Kasumi-1 (cell line): ENCODE measurements at places on chromosomes 7 and 10.

DNA sequence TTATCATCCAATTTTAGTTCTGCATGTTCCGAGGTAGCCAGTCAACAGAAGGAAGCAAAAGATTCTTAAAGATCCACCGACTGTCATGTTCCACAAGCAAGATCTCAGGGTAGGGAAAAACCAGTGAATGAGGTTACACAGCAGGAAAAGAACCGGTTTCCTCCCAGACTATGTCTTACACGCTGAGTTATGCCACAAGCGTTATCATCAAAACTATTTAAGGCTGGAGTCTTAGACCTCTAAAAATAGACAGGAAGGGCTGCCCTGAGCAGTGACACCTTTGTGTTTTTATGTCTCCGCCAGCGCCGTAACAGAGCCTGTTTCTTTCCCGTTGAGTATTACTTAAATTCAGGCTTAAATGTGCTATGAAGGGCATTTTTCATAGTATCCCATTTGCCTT, 48.3 kb downstream of the PROSER2 start:
- DNase-seq: peak; percentile 87

GRCh38 chr7:19816128-19816527, 42.7 kb upstream of the TMEM196 start:
- DNase-seq: no peak

DNA sequence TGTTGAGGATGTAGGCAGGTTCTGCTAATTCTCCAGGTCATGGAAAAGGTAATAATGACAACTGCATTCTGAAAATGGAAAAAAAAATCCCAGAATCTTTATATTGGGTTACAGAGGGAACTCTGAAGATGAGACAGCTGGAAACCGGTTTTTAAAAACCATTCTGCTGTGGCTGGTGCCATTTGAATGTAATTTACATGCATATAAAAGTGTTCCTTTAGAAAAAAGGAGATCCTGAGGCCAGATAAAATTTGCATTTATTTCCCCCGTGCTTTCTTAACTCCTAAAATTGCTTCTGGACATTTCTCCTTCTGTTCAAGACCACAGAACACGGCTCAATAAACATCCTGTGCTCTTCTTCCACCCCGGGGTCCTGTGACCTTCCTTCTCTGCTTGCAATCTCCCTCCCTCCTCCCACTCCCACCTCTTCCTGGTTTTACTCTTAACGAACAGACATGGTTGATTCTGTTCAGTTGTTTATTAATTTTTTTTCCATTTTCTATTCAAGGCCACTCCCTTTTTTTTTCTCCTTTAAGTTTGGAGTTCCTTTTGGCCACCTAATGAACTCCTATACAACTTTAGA, 41.6 kb downstream of the SH2D4B start:
- DNase-seq: no peak

DNA sequence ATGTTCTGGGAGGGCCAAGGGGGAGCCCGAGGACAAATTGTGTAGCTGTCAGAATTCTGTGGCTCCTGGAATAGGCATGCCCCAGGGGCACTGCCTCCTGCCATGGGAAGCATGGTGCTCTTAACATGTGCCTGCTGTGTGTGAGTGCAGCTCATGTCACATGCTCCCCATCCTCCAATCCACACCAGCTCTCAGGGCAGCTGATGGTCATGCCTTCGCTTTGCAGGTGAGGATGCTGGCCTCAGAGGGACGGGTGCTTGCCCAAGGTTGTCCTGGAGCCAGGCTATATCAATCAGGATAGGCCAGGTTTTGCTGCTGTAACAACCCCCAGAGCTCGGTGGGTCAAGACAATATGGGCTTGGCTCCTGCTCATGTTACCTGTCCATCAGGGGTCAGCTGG, 303.4 kb downstream of the RPS24 start:
- DNase-seq: no peak

GRCh38 chr10:73911553-73912004, 647 bp downstream of the PLAU start:
- no peak for DNase-seq

DNA sequence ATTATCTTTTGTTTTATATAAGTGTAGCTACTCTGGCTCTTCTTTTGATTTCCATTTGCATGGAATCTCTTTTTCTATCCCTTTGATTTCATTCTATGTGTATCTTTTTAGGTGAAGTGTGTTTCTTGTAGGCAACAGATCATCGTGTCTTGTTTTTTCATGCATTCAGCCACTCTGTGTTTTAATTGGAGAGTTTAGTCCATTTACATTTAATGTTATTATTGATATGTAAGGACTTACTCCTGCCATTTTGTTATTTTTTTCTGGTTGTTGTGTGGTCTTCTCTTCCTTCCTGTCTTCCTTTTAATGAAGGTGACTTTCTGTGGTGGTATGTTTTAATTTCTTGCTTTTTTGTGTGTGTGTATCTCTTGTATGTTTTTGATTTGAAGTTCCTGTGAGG, 81.6 kb downstream of the BBS9 start:
- DNase-seq: no peak

DNA sequence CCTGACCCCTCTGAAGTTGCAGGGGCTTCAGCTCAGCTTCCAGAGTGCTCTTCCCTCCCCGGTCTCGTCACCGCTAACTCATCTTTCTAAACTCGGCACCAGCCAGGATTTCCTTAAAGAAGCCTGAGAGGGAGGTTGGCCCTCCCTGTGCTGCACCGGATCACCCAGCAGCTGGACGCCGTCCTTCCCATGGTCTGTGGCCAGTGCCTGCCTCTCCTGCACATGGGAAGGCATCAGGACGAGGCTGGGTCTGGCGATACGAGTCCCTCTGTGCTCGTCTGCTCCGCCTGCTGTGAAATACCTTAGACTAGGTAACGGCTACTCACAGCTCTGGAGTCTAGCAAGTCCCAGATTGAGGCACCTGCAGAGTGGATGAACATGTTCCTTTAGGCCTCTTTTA, 179.1 kb downstream of the ZMYND11 start:
- DNase-seq: no peak

- DNase-seq: no peak
Measured at GRCh38 chr10:22317076-22317370, 835 bp downstream of the COMMD3 start.

- DNase-seq: no peak
Measured at GRCh38 chr10:25824050-25824449, 110.0 kb upstream of the MYO3A start.

DNA sequence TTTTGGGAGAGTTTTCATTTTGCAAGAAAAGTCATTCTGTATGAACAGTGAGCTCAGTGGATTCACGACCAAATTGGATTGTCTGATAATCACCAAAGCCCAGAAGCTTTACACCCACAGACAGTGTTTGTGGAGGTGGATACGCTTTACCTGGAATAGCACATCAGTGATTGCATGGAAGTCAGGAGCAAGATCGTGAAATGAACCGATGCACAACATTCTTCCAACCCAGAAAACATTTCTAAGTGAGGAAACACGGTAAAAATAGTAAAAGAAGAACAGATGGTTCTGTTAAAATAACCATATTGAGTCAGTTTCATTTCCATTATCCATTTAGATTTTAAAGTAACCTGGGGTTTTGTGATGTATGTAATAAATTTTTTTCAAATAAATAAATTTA, 478.2 kb upstream of the PFKP start:
- no peak for DNase-seq

DNA sequence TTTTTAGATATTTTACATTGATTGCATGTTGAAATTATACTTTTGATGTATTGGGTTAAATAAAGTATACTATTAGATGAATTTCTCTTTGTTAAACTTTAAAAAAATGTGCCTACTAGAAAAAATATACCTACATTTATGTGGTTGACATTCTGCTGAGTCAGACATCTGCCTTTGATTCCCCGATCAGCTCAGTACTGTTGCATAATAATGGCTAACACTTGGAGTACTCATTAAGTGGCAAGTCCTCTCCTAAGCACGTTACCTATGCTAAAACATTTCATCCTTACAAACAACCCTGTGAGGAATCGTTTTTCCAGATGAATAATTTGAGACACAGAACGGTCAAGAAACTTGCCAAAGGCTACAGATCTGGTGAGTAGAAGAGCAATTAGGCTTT, 14.0 kb upstream of the SEM1 start:
- no peak for DNase-seq

- DNase-seq: peak; percentile 19
Measured at GRCh38 chr10:79295563-79295962, 51.7 kb upstream of the PPIF start.

DNA sequence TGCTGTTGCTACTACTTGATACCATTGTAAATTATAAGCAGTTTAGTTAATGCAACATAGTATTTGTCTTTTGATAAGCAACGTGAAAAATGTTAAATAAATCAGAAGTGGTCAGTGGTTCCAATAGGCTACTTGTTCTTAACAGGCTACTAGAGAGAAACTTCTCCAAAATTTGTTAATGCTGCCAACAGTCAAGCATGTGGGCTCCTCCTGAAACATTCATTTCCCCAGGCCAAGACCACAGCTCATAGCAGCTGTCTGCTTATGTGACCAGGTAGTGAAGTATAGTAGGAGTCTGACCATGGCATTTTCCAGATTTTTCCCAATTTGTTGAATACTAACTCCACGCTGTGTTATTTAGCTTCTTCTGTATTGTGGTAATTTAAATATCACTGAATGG, 81.0 kb downstream of the CYP51A1 start:
- DNase-seq: no peak

DNA sequence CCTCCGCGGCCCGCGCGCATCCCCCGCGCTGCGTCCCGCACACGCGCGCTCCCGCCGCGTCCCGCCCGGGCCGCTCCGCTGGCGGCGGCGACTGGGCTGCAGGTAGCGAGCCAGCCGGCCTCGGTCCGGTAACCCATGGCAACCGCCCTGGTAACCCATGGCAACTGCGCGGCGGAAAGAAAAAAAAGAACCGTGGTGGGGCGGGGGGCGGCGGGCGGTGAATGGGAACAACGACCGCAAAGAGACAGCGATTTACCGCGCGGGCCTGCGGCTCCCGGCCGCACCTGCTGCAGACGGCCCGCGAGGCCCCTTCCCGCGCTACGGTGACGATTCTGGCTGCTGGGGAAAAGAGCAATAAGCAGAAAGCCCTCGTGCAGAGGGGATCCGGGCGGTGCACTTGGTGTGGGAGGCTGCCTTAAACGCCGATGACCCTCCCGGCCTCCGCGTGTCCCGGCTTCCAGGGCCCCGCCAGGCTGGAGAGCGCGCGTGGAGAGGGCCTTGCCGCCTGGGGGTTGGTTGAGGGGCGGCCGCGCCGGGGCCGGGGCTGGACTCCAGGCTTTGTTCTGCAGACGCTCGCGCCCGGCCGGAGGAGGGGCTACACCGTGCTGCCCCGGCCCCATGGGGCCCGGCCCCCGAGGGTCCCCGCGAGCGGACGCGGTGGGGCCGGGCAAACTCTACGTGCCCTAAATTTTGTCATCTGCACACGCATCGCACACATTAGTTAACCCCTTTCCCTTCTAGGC, 84.7 kb downstream of the SNX10 start:
- peak; percentile 47 for DNase-seq

DNA sequence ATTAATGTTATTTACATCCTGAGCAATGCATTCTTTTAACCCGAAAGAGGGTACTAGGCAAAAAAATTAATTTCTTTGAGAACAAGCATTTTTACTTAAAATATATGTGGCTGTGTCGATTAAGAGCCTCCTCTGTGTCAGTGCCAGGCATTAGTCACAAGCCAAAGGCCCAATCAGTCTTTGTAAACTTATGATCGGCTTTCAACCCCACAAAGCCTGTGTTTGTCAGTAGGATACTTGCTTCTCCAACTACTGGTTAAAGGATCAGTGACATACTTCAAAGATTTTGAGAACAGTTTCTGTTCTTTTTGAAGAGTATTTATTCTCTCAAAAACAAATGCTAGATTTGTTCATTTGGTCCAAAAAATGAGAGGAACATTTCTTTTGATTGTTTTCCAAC, 159.3 kb downstream of the NRCAM start:
- DNase-seq: no peak

DNA sequence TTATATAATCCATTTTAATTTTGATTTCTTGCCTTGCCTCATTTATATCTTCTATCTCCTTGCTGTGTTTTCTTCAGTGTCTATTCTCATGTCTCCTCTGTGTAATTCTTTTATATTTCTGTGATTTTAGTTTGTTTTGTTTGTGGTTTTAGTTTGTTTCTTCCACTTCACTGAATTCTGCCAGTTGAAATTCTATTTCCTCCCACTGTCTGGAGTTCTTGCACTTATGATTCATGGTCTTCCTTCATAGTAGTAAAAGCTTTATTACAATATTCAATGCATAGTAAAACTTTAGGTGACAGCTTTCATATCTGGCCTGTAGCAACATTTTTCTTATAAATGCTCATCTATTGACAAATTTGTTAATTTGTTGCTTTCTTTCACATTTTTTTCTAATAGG, 113.3 kb downstream of the MAGI2 start:
- no peak for DNase-seq

GRCh38 chr7:43484678-43485395, 98.1 kb upstream of the STK17A start:
- DNase-seq: no peak

DNA sequence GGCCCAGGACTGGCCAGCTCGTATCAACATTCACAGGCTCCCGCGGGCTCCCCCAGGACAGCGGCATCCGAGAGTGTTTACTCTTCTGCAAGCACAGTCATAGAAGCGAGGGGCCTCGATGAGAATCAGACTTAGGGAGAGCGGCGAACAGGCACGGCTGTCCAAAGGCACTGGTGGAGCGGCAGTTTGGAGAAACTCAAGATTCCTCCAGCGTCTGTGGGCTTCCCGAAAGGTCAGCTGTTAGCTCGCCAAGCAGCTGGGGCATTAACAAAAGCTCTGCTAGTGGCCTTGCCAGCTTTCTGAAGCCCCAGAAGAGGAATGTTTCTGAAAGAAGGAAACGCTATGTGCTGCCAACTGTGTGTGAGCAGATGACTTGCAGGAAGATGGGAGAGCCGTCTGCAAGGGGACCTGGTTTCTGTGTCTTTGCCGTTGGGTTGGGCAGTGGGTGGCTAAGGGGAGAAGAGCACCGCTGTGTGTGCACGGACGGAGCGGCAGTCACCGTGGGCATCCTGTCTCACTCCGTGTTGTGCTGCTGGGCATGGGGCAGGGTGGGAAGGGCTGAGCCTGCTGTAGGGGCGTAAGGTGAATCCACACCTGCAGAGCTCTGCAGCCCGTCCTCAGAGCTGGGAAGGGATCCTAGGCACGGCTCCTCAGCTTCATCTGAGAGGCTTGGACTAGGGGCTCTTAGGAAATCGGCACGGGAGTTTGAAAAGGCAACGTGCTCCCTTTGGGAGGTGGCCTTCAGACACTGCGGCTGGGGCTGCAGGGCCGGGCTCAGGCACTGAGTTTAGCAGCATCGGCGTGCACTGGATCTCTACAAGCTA, 42.1 kb downstream of the AMZ1 start:
- DNase-seq: no peak

DNA sequence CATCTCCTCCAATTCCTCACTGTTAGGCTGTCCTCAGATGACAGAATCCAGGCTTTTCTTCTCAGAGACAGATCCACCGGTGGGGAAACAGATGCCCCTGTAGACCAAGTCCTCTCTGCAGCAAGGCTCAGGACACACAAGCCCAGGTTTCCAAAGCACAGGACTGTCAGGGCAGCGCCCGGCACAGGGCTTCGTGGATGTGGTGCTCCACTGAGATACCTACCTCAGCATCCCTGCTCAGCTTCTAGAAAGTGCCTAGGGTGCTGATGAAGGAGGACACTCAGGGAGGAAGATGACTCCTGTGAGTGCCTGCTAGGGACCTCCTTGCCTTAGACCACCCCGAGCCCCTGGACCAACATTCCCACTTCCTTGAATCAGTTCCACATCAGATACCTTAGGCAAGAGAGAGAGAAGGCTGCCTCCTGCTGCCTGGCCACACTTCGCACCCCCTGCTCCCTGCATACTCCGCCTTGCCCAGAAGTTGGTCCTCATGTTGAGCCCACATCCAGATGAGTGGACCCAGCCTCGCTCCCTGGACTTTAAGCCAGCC, 8.9 kb upstream of the RBP3 start:
- DNase-seq: no peak

GRCh38 chr10:20993389-20993788, 96.3 kb upstream of the NEBL start:
- no peak for DNase-seq

GRCh38 chr7:95246831-95247370, 77.4 kb downstream of the PON1 start:
- DNase-seq: peak; percentile 80
